ENCODE measurements at places on chromosomes 5 and 9.

DNA sequence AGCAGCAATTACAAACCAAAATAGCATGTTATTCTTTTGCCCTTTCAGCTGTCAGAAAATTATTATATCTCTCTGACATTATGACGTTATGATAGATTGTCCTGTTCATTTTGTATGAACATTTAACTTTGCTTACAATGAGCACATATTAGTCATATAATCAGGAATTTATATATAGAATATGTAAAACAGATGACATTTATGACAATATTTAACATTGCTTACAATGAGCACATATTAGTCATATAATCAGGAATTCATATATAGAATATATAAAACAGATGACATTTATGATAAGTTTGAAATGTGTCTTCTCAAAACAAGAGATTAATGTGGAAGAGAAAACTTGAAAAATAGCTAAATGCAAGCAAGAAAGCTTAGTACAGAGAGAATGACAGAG is 1180.2 kb downstream of the CDH12 start:
- DNase-seq, result no peak

GRCh38 chr9:16013366-16013765 is 460.5 kb downstream of the CCDC171 start:
- no peak for DNase-seq

- DNase-seq, result no peak
Measured at GRCh38 chr9:124574534-124575375, 67.6 kb upstream of the NR5A1 start.

DNA sequence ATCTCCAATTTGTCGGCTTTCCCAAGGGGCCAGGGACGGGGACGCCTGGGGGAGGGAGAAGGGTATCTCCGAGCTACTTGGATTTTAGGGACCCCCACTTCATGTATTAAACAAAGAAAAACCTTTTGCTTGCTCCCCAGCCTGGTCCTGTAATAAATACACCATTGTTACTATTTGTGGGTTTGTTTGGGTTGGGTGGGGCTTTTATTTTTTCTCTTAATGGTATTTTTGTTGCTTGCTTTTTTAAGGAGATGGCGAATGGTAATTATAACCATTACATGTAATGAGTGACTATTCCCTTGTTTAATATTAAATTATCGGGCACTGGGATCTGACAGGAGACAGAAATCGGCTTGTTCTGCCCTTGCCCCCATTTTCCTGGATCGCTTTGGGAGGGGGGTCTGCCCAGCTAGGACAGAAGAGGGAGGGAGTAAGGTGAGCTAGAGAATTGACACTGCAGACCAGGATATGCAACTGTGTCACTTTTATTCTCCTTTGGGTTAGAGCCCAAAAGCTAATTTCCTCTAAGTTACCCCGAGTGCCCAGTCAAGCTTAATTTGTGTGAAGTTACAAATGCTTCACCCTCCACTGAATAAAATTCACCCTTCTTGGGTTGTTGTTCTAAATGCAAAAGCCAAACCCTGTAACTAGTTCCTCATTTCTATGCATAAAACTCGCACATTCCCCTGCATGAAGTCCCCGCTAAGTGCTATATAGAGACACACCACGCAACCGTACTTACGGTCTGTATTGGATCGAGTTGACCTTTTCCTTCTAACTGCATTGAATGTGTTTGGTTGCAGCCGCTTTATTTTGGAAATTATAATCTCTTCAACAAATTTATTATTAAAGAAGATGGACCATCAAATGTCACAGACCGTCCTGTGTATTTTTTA is 1.6 kb upstream of the ZNF608 start:
- DNase-seq, result no peak

- no peak for DNase-seq
Measured at GRCh38 chr5:6362846-6363245, 15.5 kb downstream of the MED10 start.

DNA sequence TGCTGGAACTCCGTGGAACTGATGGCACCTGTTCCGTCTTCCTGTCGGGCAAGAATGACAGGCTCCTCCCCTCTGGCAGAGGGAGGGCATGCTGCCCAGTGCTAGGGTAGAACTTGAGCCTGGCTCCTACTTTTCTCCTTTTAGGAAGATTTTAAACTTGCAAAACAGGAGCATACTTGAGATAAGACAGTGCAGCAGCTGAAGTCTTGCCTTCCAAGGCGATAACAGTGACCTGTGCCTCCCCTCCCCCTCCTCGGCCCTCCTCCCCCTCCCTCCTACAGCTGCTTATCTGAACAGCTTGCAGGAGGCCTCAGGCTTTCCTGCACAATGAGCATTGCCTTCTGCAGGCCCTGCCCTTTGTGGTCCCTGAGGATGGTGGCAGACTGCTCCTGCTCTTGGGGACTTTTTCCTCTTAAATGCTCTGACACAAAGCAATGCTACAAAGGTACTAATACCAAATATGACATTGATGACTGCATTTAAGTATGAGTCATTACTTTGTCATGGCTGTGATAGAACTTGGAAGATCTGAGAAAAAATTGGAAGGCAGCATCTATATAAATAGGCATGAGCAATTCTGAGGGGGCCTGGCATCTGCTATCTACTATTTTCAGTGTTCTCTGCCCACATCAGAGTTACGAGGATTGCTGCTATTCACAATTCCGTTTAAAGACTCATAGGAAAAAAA is 2.0 kb downstream of the GADD45G start:
- DNase-seq, result peak; percentile 41

DNA sequence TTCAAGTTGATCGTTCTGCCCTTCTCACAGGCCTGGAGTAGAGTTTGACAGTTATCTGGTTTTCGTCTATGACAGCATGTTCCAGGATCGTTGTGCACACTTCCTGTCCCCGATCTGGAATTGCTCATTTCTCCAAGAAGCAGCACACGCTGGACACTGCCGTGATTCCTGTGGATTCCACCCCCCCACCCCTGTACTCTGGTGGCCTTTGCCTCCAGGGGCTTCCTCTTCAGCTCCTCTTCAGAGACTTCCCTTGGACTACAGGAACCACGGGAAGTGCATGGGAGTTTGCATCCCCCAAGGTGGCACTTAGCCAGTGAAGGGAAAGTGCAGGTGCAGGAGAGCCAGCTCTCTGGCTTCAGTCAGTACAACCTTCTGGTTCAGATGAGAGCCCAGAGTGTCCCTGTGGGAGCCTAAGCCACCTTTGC is 160.7 kb downstream of the CACNA1B start:
- no peak for DNase-seq

DNA sequence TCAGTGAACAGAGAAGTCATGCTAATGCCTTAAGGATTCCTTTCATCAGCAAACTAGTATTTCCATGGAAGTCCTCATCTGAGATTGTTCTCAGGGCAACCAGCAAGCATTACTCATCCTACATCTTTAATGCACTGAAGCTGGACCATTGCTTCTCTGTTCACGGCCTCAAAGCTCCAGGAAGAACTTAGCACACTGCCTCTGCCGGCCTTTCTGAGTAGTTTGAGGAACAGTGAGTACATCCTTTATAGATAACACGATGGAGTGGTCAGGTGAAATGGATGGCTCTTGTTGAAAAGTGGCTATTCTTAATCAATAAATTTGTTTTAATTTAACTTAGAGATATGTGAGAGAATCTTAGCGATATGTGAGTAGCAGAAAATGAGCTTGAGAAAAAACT is 35.8 kb downstream of the MEGF10 start:
- DNase-seq, result no peak

DNA sequence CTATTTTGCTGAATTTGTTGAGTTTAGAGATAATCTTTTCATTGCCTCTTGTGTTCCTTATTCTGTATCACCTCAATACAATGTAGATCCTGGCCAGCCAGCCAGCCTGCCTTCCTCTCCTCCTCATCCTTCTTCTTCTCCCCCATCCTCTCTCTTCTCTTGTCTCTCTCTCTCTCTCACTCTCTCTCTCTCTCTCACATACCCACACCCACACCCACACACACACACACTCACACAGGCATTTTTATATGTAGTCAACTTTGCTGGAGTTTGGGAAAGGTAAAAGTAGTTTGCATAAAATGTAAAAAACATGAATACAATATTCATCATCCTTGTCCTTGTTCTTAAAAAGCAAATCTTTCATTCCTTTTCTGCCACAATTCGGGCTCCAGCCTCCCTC is 60.5 kb downstream of the ZFAND5 start:
- no peak for DNase-seq

DNA sequence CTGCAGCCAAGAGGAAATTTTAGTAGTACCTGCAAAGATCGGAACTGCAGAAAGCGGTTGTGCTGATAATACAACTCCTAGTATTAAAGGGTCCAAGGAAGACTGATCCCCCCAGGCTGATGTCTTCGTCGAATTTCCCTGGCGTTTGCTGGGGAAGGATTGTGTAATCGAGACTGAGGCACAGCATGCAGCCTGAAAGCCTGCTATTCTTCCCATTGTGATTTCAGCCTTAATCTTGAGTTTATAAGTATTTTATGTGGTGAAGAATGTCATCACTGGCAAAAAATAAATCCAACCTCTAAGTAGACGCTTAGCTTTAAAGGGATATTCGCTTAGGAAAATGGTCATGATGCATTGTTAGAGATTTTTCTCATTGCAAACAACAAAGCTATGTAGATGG is 21.3 kb upstream of the LMX1B start:
- no peak for DNase-seq

GRCh38 chr5:96175090-96175489 is 213.4 kb upstream of the ELL2 start:
- DNase-seq, result no peak

DNA sequence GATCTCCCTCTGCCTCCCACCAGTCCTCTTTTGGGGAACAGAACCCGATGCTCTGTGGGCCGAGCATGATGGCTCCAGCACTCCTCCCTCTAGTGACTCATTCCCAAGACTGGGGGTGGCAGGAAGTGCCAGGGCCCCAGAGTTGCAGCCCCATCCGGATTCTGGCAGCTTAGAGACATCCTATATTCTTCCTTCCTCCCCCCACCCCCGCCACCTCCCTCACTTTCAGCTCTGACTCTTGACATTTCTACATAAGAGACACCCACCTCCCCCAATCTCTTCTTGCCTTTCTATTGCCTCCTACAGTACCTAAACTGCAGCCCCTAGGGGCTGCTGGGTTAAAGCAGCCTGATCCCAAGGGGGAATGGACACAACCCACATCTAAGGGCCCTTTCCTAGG is 47.1 kb upstream of the MATR3 start:
- peak; percentile 60 for DNase-seq

DNA sequence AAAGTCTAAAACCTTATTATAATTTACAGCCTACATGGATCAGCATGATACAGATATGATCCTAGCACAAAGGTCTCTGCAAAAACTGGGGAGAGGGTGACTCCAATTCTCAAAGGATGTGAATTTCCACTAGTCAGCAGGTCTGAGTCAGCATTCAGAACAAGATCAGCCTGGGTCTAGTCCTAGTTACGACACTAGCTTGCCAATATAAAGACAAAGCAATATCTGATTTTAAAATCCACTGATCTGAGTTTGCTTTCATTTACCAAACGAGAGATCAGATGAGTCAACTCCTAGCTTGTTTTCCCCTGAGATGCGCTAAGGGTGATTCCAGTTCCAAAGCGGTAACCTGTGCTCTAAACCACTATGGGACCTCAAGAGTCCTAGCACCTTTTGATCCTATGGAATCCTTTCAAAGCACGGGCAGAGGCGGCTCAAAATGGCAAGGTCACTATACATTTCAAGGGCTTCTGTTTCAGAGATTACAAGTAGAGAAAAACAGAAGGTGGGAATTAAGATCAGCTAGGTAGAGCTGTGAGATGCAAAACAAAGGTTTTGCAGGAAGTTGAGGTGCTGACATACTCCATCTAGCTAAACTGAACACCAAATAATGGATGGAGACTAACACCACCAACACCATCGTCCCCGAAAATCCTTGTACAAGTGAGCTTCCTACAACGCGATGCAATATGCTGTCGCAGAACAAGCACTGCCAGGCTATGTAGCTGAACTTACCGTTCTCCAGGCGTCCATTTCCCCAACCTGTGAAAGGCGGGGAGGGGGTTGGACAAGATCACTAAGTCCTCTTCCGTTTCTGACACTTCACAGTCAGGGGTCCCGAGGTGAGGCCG is 906 bp downstream of the SLC25A51 start:
- DNase-seq, result no peak

Measured in stimulated activated CD4-positive, alpha-beta T cell treated with anti-CD3 and anti-CD28 coated beads, Interleukin-4, amount 100 ng/mL, for 1 hour (primary cell).